ENCODE measurements at places on chromosomes 2 and 18.

DNA sequence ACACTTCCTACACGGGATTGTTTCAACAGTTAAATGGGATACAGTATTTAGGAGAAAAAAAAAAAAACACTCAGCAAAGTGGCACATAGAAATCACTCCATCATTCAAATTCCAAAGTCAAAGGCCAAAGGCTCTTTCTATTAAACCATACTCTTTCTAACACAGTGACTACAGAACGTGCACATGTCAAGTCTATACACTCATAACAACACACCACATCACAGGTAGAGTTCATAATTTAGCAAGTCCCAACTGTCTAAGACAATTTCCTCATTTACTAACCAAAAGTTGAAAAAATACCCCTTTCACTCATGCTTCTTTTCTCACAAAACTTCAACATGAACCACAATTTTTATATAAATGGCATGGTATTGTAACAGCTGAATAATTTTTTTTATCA lies 70.8 kb downstream of the MBOAT2 start:
- DNase-seq, result no peak

- no peak for DNase-seq
Observed at GRCh38 chr18:73235921-73236320, 368.1 kb upstream of the NETO1 start.

GRCh38 chr2:108490506-108491122 lies 41.6 kb downstream of the GCC2 start:
- no peak for DNase-seq

DNA sequence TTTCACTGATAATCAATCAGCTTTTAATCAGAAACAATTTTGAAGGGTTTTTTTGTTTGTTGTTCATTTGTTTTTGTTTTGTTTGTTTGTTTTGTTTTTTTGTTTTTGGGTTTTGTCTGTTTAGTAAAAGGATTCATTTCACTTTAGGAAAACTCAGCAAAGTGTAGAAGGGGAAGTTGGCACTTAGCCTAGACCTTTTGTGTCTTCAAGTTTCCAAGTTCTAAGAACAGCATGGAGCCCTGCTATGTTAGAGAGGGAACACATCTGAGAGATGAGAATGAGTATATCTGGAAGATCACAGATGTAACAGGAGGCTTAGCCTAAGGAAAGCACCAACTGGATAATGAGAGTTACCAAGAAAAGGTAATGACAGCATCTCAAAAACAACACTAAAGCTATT lies 501.5 kb downstream of the ERBB4 start:
- DNase-seq, result no peak

DNA sequence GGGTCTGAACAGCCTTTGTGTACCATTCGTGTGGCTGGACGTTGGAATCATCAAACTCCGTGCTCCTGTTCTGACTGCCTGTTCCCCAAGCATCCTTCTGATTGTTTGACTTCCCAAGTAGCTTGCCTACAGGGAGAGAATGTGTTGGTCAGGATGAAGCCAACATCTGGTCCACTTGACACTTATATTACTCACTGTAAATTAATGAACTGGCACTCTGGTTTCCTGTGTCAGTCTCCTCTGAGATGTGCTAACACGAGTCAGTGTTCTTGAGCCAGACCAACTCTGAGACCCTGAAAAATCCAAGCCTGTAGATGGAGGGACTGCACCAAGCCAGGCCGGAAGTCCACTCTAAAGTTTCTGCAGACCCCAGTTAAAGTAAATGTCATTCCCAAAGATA lies 440.9 kb downstream of the ZNF516 start:
- DNase-seq, result no peak

- DNase-seq, result no peak
Observed at GRCh38 chr2:38153476-38154135, 77.7 kb upstream of the CYP1B1 start.

- DNase-seq, result no peak
Observed at GRCh38 chr2:240581811-240582210, 4.7 kb upstream of the CAPN10 start.

- no peak for DNase-seq
Observed at GRCh38 chr2:191543708-191544107, 134.2 kb upstream of the NABP1 start.

GRCh38 chr2:146295080-146295670 lies 1549.7 kb upstream of the ACVR2A start:
- no peak for DNase-seq

Data from CD4-positive, alpha-beta T cell (primary cell).